Stimulated activated CD4-positive, alpha-beta T cell treated with anti-CD3 and anti-CD28 coated beads, Interleukin-12 subunit alpha, Interleukin-12 subunit beta, amount 100 ng/mL, for 4 hours (primary cell): ENCODE measurements at places on chromosomes 3 and 15.

DNA sequence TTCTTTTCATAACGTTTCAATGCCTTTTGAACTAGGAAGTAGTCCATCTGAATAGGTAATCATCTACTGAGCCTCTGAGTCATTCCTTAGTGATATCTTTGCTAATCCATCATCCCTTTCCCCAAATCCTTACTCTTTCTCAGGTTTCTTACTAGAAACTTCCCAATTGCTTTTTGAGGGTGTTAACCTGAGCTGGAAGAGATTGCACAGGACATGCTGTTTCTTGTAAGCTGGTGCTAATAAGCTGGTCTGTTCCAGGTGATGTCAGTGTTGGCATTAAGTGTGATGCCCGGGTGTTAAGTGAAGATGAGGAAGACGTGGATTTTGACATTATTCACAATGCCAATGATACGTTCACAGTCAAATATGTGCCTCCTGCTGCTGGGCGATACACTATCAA is 101.0 kb downstream of the DNASE1L3 start:
- DNase-seq = no peak

DNA sequence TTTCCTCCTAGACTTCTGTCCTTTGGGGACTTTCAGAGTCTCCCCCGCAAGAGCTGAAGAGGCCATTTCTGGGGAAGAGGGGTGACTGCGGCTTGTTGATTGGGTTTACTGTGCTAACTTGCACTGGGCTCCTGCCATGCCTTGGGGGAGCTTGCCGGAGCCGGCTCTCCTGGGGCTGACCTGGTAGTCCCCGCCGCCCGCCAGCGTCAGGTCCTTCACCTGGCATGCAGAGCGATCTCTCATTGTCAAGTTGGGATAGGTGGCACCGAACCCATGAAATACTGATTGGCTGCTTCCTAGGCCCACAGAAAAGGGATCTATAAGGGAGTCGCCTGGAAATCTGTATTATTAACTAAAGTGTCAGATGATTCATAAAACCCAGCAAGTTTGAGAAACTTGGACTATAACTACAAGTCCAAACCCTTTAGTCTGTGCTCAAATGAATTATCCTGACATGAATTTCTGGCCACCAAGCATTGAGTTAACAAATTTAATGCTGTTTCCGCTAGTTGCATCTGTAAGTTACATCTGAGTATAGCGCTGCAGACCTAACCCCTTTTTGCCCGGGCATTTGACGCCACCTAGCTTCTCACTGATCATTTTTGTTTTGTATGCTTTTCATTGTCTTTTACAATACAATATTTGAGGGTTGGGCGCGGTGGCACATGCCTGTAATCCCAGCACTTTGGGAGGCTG is 607 bp upstream of the IMP3 start:
- DNase-seq = peak; percentile 40

DNA sequence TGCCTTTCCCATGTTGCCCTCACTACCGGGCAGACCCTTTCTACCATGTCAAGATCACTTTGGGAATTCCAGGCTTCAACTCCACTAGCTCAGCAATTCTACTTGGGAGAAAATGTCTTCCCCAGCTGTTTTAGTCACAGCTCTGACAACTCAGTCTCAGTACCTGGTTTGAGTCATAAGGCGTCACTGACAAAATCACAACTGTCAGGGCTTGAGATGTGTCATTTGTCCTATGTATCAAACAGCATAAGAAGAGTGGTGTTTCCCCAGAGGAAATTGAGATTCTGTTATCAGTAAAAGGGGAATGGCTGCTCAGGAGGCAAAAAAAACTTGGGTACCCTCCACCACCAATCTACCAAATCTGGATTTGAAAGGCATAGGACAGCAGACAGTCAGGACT is 594.9 kb upstream of the SUCLG2 start:
- DNase-seq = no peak

GRCh38 chr3:72999951-73000350 is 3.3 kb downstream of the PPP4R2 start:
- no peak for DNase-seq

DNA sequence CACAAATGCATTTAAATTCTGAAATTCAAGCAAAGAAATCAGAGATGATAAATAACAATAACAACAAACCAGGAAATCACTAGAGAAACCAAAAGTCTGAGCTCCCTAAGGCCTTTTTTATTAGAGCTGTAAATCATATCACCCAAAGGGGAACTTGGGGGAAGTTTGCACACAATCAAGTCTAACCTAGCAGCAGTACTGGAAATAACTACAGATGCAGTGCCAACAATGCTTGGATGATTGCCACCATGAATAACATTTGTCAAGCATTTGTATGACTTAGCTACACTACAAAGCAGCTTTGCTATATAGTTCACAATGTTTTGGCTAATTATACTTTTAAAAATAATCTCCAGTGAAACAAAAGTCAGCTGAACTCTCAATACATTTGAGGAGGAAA is 27.8 kb downstream of the SHQ1 start:
- no peak for DNase-seq

- DNase-seq = no peak
Measured at GRCh38 chr15:96627031-96627568, 296.6 kb downstream of the NR2F2 start.

DNA sequence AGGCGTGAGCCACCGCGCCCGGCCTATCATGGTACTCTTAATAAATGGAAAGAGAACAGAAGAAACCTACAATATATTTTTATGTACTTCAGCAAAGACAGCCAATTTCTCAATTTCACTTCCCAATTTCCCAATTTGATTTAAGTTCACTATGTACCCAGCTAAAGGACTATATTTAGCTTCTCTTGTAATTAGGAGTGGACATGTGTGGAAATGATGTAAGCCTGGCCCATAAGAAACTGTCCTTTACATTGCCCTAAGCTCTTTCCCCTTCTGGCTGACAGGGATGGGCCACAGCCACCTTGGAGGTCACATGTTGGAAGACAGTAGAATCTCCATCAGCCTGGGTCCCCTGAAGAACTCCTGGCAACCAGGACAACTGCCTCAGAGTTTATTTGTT is 6.2 kb downstream of the TMEM39A start:
- DNase-seq = no peak

- no peak for DNase-seq
Measured at GRCh38 chr3:68751888-68752287, 180.5 kb downstream of the TAFA4 start.

GRCh38 chr3:135918600-135918999 is 46.9 kb upstream of the PPP2R3A start:
- DNase-seq = no peak

- no peak for DNase-seq
Measured at GRCh38 chr15:80041494-80042253, 17.8 kb upstream of the ZFAND6 start.

DNA sequence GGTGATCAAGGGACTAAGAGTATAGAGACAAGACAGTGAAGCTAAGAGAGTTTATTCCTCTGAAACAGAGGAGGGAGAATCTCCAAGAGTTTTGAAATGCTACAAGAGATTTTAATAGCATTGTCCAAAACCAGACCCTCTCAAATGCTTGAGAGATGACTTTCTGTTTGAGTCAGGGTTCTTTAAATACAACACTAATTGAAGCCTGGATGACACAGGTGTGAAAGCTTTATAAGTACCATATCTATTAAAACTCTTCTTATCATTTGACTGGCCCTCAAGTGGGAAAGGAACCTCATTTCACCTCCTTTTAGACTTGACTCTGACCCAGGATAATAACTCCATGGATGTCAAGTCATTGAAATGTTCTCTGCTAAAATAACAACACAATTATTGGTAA is 5.6 kb downstream of the COL8A1 start:
- DNase-seq = no peak

DNA sequence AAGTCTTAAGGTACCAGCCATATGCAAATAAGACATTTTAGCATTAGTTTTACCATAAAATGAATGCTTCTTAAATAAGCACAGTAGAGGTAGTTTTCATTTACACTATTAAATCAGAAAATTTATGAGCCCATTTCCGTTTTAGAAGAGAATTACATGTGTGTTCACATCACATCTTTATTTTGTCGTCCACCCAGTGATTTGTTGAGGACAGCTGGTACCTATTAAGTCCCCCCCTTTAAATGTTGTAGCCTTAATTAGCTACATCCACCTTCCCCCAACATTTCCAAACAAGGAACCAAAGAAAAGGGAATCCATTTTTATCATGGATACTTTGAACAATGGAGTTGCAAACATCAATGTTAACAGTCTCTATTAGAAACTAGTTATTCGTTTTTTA is 6.8 kb downstream of the IL17RD start:
- no peak for DNase-seq

GRCh38 chr3:46187876-46188275 is 20.2 kb downstream of the CCR1 start:
- no peak for DNase-seq

DNA sequence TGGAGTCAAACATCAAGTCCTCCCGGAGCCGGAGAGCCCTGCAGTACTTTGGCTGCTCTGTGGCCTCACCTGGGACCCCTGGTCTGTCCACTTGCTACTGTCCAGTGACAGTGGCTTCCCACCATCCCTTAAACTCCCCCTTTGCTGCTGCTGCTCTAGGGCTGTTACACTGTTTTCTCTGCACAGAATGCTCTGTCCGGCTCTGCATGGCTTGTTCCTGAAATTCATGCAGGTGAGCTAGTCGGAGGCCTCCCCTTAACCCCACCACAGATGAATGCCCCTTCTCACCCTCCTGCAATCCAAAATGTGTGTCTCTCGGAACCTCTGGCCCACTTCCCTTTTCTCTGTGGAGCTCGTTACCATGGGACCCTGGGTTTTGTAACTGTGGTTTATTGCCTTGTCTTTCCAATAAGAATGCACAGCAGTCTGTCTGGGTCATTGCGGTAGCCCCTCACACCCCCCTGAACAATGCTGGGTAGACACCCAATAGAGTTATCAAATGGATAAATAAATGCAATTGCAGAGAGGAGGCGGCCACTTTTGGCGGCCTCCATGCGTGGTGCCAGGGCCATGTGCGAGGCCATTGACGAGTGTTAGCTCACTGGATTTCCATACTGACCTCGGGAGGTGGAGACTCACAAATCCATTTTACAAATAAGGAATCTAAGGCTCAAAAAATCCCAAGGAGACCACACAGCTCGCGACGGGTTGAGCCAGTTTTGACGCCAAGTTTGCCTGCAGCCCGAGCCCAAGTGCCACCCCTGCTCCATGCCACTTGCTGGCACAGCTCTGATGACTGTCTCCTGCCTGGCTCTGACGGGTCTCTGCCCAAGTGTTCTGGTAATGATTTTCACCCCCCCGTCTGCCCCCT is 48.5 kb downstream of the RGMA start:
- DNase-seq = no peak

GRCh38 chr15:56901931-56902330 is 16.5 kb upstream of the TCF12 start:
- DNase-seq = no peak
